Activated CD4-positive, alpha-beta T cell treated with anti-CD3 and anti-CD28 coated beads, Interleukin-2, amount 10 ng/mL, durations not matched to agents 24 days and 14 days (primary cell): ENCODE measurements at places on chromosomes 3 and 15. TPM values are rescaled to one million over a fixed set of nuclear protein-coding genes. Genes with fewer than 3 reads are reported as not detected.

The SYNM gene
- 0.79 and 1.1 TPM in 2 replicates for total RNA-seq

The CPNE4 gene
- not detected in 2 replicates for total RNA-seq

The SAMMSON gene
- not detected in 2 replicates for total RNA-seq

- no peaks in the 10 kb centered on the region for H3K4me1 ChIP-seq
- H3K27ac ChIP-seq = no peak overlapping the region
- H3K36me3 ChIP-seq = peaks cover 79% of the 10 kb centered on the region
- no peak for DNase-seq
- no peaks in the 10 kb centered on the region for H3K27me3 ChIP-seq
Observed at GRCh38 chr3:44499149-44499898, 21.9 kb upstream of the ZNF445 start.

DNA sequence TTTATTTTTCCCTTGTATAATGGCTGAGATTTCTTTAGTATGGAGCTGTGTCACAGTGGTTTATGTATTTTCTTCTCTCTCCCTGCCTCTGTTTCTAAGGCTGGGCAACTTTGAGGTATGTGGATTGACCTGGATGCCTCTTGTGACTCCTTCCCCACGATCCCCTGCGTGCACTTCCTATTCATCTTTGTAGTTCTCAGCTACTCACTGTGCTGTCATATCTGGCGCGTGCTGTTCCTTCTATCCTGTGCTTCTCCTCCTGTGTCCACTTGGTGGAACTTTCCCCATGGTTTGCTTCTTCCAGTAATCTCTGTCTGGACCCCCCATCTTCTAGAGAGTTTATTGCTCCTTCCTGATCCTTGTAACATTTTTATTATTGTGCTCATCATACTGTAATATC is 97.3 kb downstream of the AKAP13 start:
- peaks cover 49% of the 10 kb centered on the region for H3K4me1 ChIP-seq
- no peak for DNase-seq
